ENCODE measurements at places on chromosomes 3 and 15.

DNA sequence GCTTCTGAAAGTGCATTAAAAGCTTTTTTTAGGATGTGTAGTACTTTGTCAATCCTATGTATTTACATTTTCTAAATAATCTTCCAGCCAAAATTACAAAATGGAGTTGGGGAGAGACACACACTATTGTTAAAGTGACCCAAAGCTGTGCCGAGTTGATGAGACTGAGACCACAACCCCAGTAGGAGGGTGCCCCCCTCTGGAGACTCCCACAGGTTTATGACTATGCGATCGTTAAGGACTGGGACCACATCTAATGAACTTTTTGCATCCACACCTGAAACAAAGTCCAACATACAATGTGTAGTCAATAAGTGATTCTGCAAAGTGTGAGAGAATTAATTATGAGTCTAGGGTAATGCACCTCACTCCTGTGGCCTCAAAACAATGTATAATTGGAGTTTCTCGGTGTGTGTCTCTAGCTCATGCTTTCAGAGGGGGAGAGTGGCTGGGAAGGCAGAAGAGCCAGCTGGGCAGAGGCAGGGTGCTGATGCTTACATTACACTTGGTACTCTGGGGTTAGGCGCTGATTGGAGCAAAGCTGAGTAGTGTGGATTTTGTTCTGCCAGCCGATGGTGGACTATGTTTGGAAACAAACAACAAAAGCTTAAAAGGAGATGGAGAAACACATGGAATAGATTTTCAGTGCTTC is 102.8 kb downstream of the KCNH8 start:
- no peak for DNase-seq

DNA sequence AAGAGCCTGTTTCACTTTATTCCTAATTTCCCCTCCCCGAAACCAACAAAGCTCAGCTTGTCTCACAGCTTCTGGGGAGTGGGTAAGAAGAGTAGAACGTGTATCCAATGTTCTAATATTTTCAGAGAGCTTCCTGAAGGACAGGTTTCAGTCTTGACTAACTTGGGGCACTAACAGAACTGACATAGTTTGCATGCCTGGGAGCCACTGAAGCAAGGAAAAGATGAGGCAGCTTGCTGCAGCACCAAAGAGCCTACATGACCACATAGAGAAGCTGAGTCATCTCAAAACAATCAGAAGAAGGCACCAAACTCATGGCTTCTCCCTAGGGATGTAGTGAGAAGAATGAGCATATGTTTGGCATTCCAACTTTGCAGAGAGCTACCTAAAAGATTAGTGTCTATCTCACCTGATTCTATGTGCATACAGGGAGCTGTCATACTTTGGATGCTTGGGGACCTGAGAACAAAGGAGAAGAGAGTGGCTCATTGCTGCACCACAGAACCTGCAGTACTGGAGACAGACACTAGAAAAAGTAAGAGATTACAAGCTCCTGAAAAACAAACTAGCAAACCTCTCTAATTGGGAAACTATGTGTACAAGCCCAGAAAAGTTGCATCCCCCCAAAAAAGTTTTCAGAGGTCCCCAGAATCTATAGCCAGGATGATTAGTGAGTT is 86.9 kb downstream of the DCLK3 start:
- peak; percentile 99 for DNase-seq

GRCh38 chr15:69462030-69462492 is 9.4 kb downstream of the RPLP1 start:
- no peak for DNase-seq

DNA sequence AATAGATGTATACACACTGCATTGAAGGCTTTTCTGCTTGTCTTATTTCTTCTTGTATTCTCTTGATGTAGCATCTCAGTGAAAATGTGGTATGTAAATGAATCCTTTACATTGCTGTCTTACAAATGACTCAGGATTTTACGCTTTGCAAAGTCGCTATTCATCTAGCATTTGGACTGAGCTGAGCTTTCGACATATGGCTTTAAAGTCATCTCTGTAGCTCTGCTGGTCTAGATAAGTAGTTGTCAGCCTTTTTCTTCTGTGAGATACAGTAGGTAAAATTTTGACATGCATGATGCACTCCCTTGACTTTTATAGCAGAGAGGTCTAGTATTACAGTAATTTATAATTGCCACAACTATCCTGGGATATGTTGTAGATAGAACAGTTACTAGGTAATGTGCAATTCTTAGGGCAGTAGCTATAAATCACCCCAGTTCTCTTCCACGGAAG is 16.8 kb downstream of the MEF2A start:
- DNase-seq = peak; percentile 60

DNA sequence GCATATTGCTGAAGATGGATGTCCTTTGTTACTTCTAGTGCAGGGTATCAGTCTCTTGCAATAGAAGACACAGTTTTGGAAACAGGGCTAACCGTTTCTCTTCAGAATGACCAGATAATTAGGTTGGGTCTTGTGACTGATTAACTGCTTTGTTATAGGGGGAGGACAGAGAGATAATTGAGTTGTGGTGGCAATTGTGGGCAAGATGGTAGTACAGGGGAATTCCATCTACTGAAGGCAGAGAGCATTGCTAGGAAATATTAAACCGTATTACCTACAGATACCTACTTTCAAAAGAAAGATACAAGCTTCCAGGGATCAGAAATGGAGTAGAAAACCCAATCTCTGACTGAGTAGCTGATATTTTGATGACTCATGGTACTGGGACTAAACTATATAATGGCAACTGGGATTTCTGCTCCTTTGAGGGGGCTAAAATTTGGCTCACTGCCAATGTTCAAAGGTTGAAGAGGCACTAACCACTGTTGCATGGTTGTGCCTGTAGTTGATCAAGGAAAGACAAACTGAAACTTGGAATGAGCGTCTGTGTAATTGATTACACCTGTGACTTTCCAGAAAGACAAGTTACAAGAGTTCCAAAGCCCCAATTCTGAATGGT is 4.2 kb downstream of the PRR23B start:
- no peak for DNase-seq

DNA sequence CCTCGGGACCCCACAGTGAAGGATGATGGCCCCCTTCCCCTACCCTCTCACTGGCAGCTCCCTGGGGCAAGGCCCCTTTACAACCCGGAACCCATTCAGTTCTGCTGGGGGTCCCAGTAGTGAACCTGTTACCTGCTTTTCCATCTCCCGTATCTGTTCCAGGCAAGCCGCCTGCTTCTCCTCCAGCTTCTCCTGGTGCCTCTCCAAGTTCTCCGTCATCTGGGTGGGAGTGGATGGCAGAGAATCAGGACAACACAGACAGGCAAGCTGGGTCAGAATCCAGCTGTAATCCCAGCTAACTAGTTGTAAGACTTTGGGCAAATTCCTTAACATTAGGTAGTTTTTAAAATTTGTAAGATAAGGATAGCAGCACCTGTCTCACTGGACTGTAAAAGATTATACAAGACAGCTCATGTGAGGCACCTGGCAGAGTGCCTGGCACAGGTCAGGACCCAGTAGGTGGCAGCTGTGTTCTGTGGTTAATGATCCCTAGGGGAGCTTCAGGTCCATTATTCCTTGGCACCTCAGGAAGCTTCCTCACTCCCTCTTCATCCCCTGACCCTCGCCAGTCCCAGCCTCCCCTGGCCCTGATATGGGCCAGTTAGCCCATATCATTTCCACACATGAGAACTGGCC is 6.4 kb upstream of the ANKRD63 start:
- no peak for DNase-seq

DNA sequence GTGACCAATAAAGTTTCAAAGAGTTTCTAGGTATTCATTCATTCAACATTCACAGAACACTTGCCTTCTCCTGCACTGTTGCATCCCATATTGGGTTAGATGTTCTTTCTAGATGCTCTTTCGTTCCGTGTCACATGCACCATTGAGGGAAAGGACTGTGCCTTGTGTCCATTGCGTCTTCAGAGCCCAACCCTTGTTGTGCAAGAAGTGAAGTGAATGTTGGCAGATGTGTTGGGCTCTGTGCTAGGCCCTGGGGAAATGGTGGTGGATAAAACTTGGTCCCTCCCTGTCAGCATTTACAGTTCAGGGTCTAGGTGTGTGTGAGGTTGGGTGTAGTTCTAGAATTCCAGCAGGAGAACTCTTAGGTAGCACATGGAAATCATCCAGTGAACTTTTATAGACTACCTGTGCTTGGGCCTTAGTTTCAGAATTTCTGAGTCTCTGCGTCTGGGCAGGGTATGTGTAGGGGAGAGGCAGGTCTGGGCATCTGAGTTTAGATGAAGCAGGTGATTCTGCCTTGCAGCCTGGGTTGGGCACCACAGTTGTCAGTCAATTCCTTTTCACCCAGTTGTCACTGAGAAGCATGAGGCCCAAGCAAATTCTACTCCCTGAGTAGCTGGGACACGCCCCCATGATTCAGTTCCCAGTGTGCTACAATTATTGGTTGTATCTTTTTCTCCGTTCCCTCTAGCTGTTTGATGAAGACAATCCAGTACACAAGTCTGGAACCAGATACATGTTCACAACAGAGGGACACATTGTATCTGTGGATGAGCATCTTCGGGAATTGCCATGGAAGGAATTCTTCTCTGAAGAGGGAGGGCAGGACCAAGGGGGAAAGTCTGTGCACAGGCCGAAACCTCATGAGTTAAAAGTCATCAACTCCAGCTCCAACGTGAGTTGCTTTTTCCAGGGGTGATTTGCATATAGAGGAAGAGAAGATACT is 25.4 kb downstream of the EDEM1 start:
- no peak for DNase-seq

GRCh38 chr3:171132873-171133272 is 106.4 kb upstream of the SLC2A2 start:
- peak; percentile 74 for DNase-seq

DNA sequence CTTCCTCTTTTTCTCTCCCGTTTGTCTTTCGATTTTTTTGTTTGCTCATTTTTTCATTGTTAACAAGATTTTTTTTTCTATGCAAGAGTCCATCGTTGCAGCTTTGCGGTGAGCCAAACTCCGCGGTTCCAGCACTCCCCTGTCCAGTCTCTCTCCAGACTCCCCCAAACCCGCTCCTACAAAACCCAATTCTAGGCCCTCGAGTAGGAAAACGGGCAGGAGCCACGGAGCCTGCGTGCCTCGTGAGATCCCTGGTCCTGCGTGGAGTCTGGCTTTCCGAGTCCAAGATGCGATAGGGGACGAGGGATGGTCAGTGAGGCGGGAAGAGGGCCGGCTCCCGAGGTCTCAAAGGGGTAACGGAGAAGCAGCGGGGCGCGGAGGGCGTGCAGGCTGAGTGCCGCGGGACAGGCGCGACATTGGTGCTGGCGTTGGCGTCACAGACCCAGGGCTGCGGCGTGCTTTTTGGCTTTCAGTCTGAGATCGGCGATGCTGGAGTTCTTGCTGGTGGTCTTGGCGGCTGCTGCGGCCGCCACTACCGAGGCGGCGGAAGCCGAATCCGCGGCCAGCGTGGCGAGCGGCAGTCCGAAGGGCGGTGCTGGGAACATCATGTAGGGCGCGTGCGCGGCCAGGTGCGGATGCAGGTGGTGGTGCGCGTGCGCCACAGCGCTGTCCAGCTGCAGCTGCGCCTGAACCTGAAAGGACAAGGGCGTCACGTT is 8.5 kb downstream of the SHOX2 start:
- no peak for DNase-seq

- DNase-seq = peak; percentile 57
These were observed 90.9 kb downstream of the RORA start for GRCh38 chr15:61138156-61138555.

DNA sequence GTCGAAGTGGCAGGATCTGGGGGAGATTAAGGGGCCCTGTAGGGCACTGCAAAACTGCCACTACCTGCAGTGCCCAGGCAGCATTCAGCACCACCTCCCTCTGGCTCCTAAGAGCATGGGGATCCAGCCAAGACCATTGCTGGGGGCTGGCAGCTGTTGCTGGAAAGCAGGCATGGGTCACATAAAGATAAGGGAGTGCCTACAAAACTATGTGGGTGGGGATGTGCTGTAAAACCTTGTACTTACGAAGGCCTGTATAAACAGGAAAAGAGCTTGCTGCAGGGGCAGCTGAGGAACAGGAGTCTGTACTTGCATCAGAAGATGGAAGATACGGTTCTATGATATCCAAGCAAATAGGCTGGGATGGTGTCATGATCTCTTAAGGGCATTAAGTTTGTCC is 27.1 kb downstream of the IL20RB start:
- no peak for DNase-seq

Measured in fibroblast of upper back skin (primary cell).